ENCODE measurements at places on chromosomes 12 and 14.

GRCh38 chr12:93762059-93762719 lies 85.0 kb downstream of the CRADD start:
- DNase-seq: peak; percentile 25

GRCh38 chr12:5581019-5581418 lies 149.1 kb downstream of the NTF3 start:
- DNase-seq: no peak

DNA sequence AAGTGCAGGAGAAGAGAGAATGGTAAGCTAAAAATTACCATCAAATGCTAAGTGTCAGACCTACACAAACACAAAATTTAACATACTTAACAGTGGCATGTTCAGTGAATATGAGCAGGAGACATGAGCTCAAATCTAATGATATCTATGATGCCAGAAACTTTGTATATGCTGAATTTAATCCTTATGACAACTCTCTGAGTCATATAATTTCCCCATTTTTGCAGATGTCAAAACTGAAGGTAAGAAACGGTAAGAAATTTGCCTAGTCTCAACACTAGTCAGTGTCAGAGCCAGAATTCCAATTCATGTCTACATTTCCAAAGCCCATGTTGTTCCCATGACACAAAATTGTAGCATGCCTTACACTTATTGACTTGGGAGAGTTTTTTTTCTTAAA lies 375.8 kb downstream of the APAF1 start:
- DNase-seq: no peak

DNA sequence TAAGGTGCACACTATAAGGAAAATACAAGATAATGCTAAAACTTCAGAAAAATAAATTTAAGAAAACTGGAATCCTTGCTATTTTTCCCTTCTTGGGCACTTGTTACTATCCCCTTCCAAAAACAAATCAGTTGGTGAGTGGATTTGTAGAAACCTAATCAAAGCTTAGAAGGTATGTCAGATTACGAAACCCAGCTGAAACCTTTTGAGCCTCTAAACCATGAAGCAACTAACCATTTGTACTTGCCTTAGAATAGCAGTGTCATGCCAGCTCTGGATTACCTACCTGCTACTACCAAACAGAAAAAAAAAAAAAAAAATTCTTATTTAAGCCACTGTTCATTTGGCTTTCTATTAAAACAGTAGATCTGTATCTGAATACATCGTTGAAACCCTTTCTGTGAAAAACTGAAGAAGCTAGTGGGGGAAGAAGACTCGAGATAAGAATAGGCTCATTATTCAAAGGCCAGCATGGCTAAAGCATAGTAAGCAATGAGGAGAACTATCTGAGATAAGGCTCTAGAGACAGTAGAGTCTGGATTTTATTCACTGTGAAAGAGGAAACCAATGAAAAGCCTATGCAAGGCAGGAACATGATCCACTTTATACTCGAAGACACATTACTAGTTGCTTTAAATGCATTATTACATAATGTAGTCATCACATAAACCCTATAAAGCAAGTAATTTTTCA lies 30.2 kb downstream of the OSBPL8 start:
- peak; percentile 56 for DNase-seq

All from erythroblast (primary cell).